ENCODE measurements at places on chromosomes 3 and 15.

DNA sequence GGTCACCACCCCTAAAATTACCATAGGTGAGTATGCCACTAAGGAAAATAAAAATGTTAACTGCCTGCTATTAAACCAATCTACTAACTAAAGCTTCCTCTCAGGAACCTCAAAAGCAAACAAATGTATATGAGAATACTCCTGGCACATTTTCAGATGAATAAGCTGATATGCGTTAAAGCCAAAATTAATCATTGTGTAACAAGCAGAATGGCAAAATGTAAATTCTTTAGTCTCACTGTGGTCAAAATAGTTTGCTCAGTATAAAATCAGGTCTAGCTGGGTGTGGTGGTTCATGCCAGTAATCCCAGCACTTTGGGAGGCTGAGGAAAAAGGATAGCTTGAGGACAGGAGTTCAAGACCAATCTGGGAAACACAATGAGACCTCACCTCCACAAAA, 53.6 kb downstream of the SUMF1 start:
- DNase-seq = no peak

GRCh38 chr15:89836267-89837133, 21.8 kb upstream of the ANPEP start:
- no peak for DNase-seq

DNA sequence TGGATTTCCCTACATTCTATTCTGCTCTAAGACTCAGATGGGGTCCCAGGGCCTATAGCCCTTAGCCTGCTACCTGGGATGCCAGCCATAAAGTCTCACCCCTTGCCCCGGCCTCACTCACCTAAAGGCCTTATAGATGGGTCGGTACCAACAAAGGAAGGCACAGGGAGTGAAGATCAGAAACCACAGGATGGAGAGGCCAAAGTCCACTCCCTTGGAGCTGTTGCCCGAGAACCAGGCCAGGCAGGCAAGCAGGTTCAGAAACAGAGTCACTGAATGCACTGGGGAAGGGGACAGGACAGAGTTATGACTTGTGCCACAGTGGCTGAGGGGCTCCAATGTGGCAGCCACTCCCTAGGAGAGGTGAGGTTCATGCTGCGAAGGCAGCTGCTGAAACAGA, 7.4 kb upstream of the ULK3 start:
- no peak for DNase-seq

DNA sequence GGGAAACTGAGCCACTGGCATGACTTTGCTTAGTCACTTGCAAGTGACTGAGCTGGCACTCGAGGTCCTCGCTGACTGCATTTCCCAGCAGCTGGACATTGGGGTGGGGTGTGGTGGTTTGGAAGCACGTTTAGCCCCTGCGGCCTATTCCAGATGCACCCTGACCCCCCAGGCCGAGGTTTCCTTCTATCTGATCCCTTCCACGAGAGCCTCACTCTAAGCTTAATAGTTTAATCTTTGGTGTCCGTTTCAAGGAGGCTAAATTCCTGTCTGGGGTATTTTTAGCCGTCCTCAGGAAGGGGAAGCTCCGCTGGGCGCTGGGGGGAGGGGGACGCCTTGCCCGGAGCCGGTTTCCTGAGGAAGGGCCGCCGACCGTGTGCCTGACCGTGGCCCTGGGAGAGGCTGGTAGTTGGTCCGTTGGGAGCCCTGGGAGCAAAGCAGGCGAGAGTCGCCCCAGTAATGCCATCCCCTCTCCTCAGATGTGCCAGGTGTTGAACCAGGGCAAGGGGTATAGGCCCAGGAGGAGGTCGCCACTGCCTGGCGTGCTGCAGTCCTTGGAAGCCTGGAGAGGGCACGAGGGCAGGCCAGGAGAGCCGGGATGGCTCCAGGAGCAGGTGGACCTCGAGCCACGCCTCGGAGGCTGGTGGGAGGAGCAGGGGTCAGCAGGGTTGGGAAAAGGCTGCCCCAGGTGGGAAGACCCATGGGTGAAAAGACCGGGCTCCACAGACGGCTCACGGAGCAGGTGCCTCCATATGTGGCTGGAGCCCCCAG, 37.2 kb downstream of the IDH2 start:
- no peak for DNase-seq

GRCh38 chr15:37148714-37149113, 48.4 kb upstream of the MEIS2 start:
- no peak for DNase-seq

- DNase-seq = no peak
Observed at GRCh38 chr3:36991923-36992805, 767 bp downstream of the EPM2AIP1 start.

DNA sequence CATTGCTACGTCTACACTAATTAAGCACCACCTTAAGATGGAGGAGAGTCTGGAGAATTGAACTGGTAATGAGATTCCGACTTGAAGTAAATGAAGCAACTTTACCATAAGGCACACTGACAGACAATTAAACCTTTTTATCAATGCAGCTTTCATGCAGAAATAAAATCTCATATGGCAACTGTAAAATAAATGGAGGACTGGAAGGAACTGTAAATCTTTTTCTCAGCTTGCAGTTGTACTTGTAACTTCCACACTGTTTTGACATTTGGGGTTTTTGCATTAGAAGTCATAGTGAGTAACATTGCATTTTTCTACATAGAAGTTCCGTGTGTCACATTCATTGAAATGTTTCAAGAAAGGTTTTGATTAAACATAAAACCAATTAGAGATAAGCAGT, 705.3 kb downstream of the NLGN1 start:
- no peak for DNase-seq

- no peak for DNase-seq
Observed at GRCh38 chr3:37742574-37743212, 119.0 kb upstream of the CTDSPL start.

- no peak for DNase-seq
Observed at GRCh38 chr15:61871926-61872522, 188.2 kb downstream of the VPS13C start.

DNA sequence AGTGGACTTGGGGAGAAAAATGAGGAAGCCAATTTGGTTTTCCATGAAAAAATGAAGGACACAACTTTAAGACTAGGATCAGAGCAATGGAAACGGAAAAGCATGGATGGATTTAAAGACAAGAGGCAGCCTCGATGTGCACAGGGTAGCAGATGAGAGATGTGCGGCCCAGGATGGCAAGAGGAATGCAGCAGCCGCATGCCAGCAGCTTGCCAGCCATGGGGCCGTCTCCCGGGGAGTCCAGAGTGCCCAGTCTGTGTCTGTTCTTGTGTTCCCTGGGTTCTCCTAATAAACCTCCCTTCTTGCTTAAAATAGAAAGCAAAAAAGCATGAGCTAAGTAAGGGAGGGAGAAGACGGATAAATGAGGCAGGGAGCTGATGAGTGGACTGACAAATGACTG, 68.0 kb upstream of the IQSEC1 start:
- DNase-seq = no peak

GRCh38 chr3:181932039-181932438, 220.3 kb downstream of the SOX2 start:
- no peak for DNase-seq

GRCh38 chr3:72664184-72664975, 183.9 kb downstream of the SHQ1 start:
- no peak for DNase-seq

GRCh38 chr3:67094167-67094566, 96.1 kb downstream of the KBTBD8 start:
- no peak for DNase-seq

DNA sequence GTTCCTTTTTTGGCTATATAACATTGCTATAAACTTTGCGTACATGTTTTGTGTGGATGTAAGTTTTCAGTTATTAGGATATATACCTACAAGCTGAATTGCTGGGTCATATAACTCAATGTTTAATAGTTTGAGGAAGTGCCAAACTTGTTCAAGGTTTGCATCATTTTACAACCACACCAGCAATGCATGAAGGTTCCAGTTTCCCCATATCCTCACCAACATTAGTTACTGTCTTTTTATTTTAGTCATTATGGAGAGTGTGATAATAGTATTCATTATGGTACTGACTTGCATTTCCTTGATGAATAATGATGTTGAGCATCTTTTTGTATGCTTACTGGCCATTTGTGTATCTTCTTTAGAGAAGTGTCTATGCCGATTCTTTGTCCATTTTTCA, 112.3 kb downstream of the NR1I2 start:
- no peak for DNase-seq

GRCh38 chr15:92831655-92832328, 68.3 kb upstream of the CHD2 start:
- peak; percentile 80 for DNase-seq

DNA sequence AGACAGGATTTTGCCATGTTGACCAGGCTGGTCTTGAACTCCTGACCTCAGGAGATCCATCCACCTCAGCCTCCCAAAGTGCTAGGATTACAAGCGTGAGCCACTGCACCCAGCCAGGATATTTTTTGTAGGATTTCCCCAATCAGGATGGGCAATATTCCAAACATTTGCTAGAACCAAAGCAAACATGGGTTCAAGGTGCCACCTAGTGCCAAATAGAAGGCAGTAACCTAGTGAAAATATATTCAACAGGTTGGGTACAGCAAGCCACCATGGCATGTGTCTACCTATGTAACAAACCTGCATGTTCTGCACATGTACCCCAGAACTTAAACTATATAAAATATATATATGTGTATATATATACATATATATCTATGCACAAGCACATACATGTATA, 185.9 kb upstream of the CADM2 start:
- DNase-seq = no peak

DNA sequence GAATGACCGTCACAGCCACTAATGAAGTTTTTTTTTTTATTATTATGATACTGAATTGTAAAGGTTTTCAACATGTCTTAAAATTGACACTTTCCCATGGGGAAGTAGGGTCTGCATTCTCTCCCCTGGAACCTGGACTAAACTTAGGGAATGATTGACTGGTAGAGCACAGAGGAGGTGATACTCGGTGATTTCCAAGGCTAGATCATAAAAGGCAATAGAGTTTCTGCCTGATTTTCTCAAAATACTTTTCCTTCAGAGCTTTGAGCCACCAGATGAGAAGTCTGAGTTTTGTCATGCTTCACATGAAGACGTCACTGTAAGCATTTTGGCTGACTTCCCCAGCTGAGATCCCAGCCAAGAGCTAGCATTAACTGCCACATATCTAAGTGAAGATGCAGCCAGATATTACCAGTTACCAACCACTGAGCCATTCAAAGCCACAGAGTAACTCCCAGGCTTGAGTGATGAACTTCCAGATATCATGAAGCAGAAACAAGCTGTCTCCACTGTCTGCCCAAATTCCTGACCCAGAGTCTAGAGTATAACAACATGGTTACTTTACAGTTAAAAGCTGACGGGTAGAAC, 105.8 kb downstream of the LSAMP start:
- no peak for DNase-seq

GRCh38 chr3:11668243-11669235, 24.8 kb upstream of the VGLL4 start:
- no peak for DNase-seq

GRCh38 chr3:119257654-119258410, 17.2 kb upstream of the B4GALT4 start:
- no peak for DNase-seq

- no peak for DNase-seq
Observed at GRCh38 chr3:128060473-128061381, 8.5 kb downstream of the SEC61A1 start.

DNA sequence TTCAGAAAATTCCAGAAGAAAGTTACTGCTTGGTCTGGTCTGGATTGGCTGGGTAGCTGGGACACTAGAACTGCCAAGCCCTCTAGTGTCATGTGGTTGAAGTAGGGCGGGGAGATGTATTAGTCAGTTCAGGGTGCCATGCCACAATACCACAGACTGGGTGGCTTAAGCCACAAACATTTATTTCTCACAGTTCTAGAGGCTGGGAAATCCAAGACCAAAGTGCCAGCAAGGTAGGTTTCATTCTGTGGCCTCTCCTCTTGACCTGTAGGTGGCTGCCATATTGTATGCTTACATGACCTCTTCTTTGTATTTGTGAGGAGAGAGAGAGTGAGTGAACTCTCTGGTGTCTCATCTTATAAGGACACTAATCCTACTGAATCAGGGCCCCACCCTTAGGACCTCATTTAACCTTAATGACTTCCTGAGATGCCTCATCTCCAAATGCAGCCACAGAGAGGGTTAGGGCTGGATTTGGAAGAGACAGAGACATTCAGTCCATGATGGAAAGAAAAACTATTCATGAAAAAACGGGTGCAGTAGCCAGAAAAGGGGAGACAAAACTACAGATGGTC, 18.1 kb upstream of the ZSCAN2 start:
- no peak for DNase-seq

GRCh38 chr3:134237454-134238145, 13.1 kb downstream of the RYK start:
- DNase-seq = no peak

GRCh38 chr15:39597336-39597735, 16.5 kb downstream of the THBS1 start:
- no peak for DNase-seq

DNA sequence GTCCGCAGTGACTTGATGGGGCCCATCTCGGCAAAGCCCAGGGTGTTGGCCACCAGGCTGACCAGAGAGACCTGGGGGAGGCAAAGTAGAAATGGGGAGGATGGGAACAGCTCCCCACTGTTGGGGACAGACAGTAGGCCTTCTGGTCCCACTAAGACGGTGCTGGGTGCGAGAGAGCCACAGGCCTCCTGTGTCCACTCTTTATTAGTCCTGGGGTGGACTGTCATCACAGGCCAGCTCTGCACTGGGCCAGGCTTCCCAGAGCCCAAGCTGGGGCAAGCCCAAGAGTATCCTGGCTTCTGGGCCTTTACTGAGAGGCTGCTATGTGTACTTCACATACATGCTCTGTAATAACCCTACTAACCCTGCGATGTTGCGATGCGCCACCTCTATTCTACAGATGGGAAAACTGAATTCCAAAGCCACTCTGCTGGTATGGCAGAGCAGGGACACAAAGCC, 66.4 kb downstream of the EXOG start:
- DNase-seq = no peak

DNA sequence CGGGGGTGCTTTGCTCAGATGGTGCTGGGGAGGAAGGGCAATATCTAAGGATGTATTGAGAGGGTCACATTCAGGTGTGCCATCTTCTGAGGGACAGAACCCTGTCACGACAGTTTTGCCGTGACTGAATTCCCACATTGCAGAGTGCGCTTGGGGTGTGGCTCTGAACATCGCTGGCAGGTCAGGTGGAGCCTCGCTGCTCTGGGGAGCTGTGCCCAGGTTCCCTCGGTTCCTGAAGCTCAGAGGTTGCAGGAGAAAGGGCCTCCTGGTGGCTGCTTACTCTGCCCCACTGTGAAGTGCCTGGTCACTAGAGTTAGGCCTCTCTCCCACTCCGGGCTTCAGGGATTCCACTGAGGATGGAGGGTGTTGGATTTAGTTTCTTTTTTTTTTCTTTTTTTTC, 51.5 kb downstream of the APBA2 start:
- no peak for DNase-seq

DNA sequence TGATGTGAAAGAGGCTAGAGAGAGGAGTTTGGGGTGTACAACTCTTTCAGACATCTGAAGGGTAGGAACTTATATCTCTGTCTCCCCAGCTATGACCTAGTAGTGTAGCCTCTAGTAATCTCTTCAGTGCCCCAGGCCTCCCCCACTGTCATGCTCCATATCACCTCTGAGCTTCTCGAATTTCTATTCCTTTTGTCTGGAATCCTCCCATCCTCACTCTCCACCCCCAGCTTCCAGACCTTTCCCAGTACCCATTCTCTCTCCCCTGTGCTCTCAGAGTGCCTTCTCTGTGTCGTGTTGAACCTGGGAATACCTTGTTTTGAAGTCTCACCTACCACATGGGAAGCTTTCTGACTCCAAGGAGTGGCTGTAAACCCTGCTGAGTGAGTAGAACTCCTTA, 3.6 kb upstream of the RBPMS2 start:
- no peak for DNase-seq

GRCh38 chr15:72554471-72555425, 80.6 kb downstream of the ARIH1 start:
- DNase-seq = no peak

GRCh38 chr3:89521328-89521727, 413.9 kb downstream of the EPHA3 start:
- DNase-seq = no peak
